ENCODE measurements at places on chromosomes 2 and 18. TPM values are rescaled to one million over a fixed set of nuclear protein-coding genes. Genes with fewer than 3 reads are reported as not detected.

The OSBPL6 gene
- polyA plus RNA-seq, result 0.31 TPM

The GPAT2 gene
- 3.7 TPM for polyA plus RNA-seq

The IL36A gene
- not detected for polyA plus RNA-seq

The TEX44 gene
- polyA plus RNA-seq, result not detected

The LIMS4 gene
- 1.4 TPM for polyA plus RNA-seq

Measured in stomach (tissue), 19 donors.